Ecto neural progenitor cell (in vitro differentiated cells): ENCODE measurements at places on chromosomes 6 and 20.

DNA sequence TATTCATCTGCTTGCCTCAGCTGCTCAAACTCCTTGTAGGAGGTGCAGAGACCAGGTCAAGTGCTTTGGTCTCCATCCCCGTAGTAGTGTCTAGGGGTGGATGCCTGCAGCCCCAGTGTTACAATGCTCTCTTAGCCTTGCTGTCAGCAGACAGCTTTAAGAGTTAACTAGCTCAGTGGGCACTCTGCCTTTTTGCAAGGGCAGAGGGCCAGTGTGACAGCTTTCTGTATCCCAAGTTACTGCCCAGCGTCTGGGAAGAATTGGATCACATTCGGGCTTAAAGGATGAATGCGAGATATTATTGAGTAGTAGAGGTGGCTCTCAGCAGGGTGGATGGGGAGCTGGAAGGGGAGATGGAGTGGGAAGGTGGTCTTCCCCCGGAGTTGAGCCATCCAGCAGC lies 339.9 kb upstream of the RNF217 start:
- DNase-seq, result no peak

DNA sequence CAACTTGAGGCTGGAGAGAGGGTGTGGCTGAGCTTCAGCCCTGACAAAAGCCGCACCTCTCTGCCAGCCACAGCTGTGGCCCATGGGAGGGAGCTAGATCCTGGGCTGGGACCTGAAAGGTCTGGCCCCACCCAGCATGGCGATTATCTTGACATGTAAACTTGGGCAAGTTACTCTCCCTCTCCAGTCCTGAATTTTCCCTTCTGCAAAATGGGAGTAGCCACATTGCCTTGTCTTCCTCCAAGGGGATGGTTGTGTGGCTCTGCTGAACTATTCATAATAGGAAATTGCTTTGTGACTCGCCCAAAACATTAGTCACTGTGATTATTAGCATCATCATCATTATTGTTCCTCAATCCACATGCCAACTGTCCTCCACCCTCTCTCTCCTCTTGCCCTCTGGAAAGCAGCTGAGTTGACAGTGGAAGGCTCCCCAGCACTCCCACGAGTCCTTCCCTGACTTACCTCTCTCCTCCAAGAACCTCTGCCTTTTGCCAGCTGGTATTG lies 23.0 kb upstream of the RBPJL start:
- no peak for DNase-seq

DNA sequence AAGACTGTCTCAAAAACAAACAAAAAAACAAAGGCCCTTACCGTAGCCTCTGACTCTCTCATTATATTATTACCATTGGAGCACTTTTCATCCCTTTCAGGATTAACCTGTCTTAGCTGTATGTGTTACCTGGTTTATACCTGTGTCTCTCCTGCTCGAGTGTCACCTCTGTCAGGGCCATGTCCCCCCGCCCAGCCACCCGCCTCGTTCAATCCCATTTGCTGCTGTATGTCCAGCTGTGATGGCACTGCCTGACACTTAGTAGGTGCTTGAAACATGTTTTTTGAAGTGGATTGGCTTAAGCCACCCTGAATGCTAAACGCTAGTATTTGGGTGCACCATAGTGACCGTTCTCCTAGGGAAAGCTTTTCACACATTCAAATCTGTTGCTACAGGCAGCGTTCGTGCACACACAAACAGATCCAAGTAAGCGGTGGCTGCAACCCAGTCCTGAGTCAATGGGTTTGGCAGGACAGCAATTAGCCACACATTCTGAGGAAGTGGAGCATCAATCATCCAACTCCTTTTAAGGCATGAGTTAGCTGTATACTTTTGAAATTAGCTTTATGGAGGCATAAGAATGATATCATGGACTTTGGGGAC lies 98.9 kb upstream of the ZNF217 start:
- no peak for DNase-seq

- DNase-seq, result no peak
Observed at GRCh38 chr20:50244352-50245149, 53.9 kb downstream of the CEBPB start.

GRCh38 chr6:113750151-113750855 lies 106.8 kb upstream of the MARCKS start:
- DNase-seq, result no peak

- peak; percentile 93 for DNase-seq
Observed at GRCh38 chr6:43769526-43770371, at the start of gene VEGFA. Gene VEGFA (plus strand): TSS chr6:43770211.

- no peak for DNase-seq
Observed at GRCh38 chr6:95233879-95234278, 343.5 kb upstream of the MANEA start.

GRCh38 chr6:96743496-96743895 lies 93.8 kb downstream of the GPR63 start:
- DNase-seq, result no peak

GRCh38 chr6:169222126-169222525 lies 31.5 kb downstream of the THBS2 start:
- DNase-seq, result no peak

DNA sequence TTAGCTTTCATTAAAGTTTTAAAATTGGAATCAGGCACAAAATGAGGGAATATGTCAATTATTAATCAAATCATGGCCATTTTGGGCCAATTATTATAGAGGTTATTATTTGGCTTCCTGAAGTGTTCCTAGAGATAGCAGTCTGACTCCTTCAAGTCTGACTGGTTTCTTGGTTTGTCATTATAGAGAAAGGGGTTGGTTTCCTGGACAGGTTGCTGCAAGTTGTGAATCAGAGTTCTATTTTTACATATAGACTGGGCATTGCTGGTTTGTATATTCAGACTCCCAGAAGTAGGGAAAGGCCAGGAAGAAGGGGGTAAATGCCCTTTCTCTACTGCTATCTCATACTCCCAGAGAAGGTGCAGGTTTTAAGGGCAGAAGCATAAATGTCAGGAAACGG lies 121.4 kb upstream of the CEP162 start:
- no peak for DNase-seq

- DNase-seq, result no peak
Observed at GRCh38 chr6:161109366-161109765, 117.8 kb downstream of the MAP3K4 start.

GRCh38 chr6:46053039-46053933 lies 37.6 kb upstream of the CLIC5 start:
- DNase-seq, result no peak

GRCh38 chr6:130143709-130144108 lies 79.0 kb downstream of the SAMD3 start:
- no peak for DNase-seq

DNA sequence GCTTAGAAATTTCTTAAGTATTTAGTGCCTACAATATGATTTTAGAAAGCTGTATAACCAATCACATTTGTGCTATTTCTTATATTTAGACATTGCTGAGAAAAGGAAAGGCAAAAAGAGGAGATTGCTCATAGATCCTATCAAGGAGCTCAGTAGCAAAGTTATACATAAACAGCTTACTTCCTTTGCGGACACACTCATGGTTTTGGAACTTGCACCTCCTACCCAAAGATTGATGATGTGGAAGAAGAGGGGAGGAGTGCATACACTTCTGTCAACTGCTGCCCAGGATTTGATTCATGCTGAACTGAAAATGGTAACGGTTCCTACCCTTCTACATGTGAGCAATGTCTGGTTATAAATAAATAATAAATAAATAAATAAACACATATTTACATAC lies 16.7 kb downstream of the RAD21L1 start:
- no peak for DNase-seq

DNA sequence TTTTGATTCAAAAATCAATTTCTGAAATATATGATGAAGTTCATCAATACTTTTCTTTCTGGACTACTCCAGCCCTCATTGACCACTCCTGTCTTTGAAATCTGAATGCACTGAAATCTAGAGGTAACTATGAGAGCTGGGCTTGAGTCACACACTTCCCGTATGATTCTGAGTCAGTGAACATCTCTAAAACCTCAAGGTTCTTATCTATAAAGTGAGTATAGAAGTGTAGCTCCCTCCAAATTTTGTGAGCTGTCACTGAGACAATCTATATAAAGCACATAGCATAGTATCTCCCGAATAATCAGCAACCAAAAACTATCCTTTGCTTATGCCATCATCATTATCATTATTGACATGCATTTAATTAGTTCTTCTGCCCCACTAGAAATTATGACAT lies 182.4 kb downstream of the TSHZ2 start:
- no peak for DNase-seq

- DNase-seq, result no peak
Observed at GRCh38 chr6:169008641-169009257, 244.9 kb downstream of the THBS2 start.

DNA sequence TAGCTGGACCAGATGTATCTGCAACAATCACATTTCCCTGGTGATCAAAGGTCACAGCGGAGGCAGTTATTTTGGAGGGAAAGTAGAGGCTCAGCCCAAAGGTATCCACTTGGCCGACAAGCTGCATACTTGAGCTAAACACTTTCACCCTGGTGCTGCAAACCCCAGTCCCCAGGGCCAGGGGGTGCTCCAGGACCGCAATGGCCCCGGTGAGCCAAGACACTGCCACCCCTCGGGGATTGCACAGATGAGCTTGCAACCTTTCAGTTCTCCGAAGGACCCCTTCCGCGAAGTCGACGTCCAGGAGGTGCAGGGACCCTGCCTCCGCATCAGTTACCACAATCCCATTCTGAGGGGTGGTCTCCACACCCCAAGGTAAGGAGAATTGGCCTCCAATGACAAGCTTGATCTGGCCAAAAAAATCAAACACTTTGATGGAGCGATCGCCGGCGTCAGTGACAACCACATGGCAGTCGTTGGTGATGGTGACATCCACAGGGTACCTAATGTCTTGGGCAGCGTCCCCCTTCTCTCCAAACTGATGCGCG lies 823 bp downstream of the NHLRC1 start:
- peak; percentile 55 for DNase-seq

GRCh38 chr20:40687384-40688128 lies 1.5 kb downstream of the MAFB start:
- peak; percentile 78 for DNase-seq

DNA sequence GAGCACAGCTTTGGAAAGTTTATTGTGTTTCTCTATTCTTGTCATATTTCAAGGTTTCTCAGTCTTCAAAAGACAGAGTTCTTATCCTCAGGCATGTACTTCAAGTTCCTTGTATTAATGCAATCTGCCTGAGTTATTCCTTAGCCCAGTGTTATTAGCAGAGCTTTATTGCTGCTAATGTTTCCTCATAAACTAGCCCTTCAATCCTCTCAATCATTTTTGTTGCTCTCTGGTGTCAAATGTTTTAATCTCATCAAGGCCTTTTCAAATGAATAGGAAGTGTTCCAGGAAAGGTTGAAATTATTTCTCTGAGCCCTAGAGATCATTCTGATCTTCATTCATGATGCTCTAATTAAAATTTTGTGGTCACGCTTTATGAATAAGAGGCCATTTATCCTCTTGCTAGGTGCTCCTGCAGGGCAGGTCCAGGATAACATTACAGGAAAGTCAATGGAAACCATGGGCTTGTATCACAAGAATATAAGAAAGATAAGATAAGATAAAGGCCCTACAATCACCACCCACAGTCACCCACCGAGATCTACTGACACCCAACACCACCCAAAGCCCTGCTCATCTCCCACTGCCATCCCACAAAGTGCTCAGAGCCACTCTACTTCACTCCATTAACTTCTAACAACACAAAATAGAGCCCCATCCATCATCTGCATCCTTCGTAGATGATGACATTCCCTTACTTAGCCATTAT lies 125.9 kb downstream of the COL9A1 start:
- no peak for DNase-seq

- DNase-seq, result no peak
Observed at GRCh38 chr6:18186033-18186432, 30.8 kb downstream of the KDM1B start.

- no peak for DNase-seq
Observed at GRCh38 chr20:36362261-36362660, 56.1 kb downstream of the DLGAP4 start.

GRCh38 chr6:67544851-67545452 lies 1090.1 kb upstream of the ADGRB3 start:
- no peak for DNase-seq

GRCh38 chr20:61176874-61177273 lies 75.2 kb upstream of the CDH4 start:
- no peak for DNase-seq

DNA sequence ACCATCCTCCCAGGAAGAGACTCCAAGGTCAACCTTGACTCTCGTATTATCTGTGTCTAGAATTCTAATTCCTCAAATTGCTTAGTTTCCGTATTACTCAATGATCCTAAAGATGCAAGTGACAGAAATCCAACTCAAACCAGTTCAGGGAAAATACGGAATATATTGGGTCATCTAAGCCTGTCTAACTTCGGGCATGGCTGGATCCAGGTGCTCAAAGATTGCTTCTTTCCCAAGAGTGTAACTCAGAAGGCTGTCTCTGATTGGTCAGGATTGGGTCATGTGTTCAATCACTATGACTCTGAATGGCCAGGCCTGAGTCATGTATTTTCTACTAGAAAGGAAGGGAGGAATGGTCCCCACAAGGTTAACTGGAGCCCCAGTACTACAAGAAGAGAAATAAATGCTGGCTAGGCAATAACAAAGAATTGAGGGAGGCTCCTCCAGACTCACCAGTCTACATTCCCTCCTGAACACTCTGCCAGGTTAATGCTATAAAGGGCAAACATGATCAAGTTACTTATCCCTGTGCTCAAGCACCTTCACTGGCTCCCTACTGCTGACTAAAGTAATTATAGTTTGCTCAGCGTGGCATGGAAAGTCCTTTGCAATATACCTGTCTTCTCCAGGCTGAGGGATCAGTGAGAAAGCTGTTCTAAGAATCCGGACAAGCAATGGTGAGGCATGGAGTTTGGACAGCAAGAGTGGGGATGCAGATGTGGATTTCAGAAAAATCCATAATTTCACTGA lies 15.4 kb upstream of the PREX1 start:
- no peak for DNase-seq

GRCh38 chr6:163531122-163531521 lies 116.6 kb downstream of the QKI start:
- DNase-seq, result no peak

DNA sequence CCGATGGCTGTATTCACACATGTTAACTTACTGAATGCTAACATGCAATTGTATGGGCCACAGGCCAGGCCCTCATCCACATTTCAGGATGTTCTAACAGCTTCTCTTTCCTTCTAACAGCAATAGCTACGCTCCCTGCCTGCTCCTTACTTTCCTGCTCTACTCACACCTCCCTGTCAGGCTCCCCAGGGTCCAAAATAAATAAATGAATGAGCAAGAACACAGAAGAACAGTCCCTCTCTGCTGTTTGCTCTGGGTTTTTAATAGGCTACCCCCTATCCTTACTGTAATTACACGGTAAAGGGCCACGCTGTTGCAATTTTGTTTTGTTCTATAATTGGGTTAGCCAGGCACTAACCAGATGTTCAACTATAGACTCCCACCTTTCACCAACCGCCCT lies 135.6 kb downstream of the GMDS start:
- no peak for DNase-seq
